Adipose tissue (tissue), 3 donors: ENCODE measurements at places on chromosomes 7 and 10. TPM values are rescaled to one million over a fixed set of nuclear protein-coding genes. Genes with fewer than 3 reads are reported as not detected.

Gene CRYGN
- polyA plus RNA-seq, result 0.68 TPM

Gene ZNF804B
- polyA plus RNA-seq, result not detected

Gene COBL
- 4.8 TPM for polyA plus RNA-seq

Gene FAM221A
- 14.7 TPM for polyA plus RNA-seq

Gene TMEM213
- not detected for polyA plus RNA-seq

Gene UCMA
- polyA plus RNA-seq, result not detected

Gene CYP3A4
- polyA plus RNA-seq, result 0.10 TPM

Gene ASZ1
- polyA plus RNA-seq, result not detected

Gene TRPV6
- polyA plus RNA-seq, result not detected

Gene RBP4
- polyA plus RNA-seq, result 307 TPM

Gene AKAP9
- polyA plus RNA-seq, result 12.2 TPM

Gene TRIM8
- 76.1 TPM for polyA plus RNA-seq

Gene VWC2
- not detected for polyA plus RNA-seq

Gene JCAD
- 40.2 TPM for polyA plus RNA-seq

Gene C10orf143
- polyA plus RNA-seq, result 2.6 TPM

Gene CCDC146
- 1.5 TPM for polyA plus RNA-seq

Gene ETV1
- 1.4 TPM for polyA plus RNA-seq

Gene VSIR
- polyA plus RNA-seq, result 18.7 TPM

Gene INPP5A
- 17.5 TPM for polyA plus RNA-seq

Gene SFMBT2
- polyA plus RNA-seq, result 2.2 TPM

Gene RET
- polyA plus RNA-seq, result 0.75 TPM

Gene ADRA2A
- 99.6 TPM for polyA plus RNA-seq

Gene SLC26A5
- polyA plus RNA-seq, result not detected

Gene CUBN
- 0.36 TPM for polyA plus RNA-seq

Gene ERVW-1
- polyA plus RNA-seq, result not detected

Gene FAM131B
- polyA plus RNA-seq, result 1.2 TPM

Gene AIFM2
- polyA plus RNA-seq, result 12.3 TPM

Gene C1QL3
- not detected for polyA plus RNA-seq

Gene OR13A1
- polyA plus RNA-seq, result 0.08 TPM

Gene RBP3
- not detected for polyA plus RNA-seq

Gene ELMO1
- polyA plus RNA-seq, result 13.9 TPM

Gene SPDYE2
- 0.03 TPM for polyA plus RNA-seq

Gene OR2A42
- polyA plus RNA-seq, result not detected

Gene DRGX
- polyA plus RNA-seq, result not detected

Gene PRPS1L1
- not detected for polyA plus RNA-seq

Gene ADK
- 10.9 TPM for polyA plus RNA-seq

Gene TYW1B
- 0.79 TPM for polyA plus RNA-seq

Gene HOXA2
- 1.0 TPM for polyA plus RNA-seq

Gene NKX6-2
- polyA plus RNA-seq, result 0.06 TPM

Gene FGFBP3
- polyA plus RNA-seq, result 1.0 TPM

Gene TMEM178B
- polyA plus RNA-seq, result 0.18 TPM

Gene FAM13C
- 1.5 TPM for polyA plus RNA-seq

Gene NPSR1
- polyA plus RNA-seq, result not detected

Gene AKR1C2
- polyA plus RNA-seq, result 200 TPM

Gene ITGA8
- polyA plus RNA-seq, result 0.35 TPM

Gene RSPH10B
- 0.03 TPM for polyA plus RNA-seq

Gene NUTM2A
- polyA plus RNA-seq, result 1.3 TPM

Gene RBM48
- 6.4 TPM for polyA plus RNA-seq

Gene PLPP4
- polyA plus RNA-seq, result not detected

Gene IFIT2
- 2.5 TPM for polyA plus RNA-seq

Gene CPA2
- 4.2 TPM for polyA plus RNA-seq

Gene TEX36
- polyA plus RNA-seq, result not detected

Gene ARMC3
- not detected for polyA plus RNA-seq

Gene SLC18A2
- polyA plus RNA-seq, result not detected

Gene PRKG1
- 0.46 TPM for polyA plus RNA-seq

Gene SNCG
- 100 TPM for polyA plus RNA-seq

Gene MAGI2
- 2.2 TPM for polyA plus RNA-seq

Gene CTAGE6
- not detected for polyA plus RNA-seq

Gene AVPI1
- 27.8 TPM for polyA plus RNA-seq
